Calu3 (cell line): ENCODE measurements at places on chromosomes 13 and 19. TPM values are rescaled to one million over a fixed set of nuclear protein-coding genes. Genes with fewer than 3 reads are reported as not detected.
A peak's percentile ranks its signal among the peaks of the same experiment; 100 is the strongest.

Gene EID2
- total RNA-seq: 14.6 and 17.5 TPM in 2 replicates

Gene CEACAM8
- total RNA-seq: not detected in 2 replicates

Gene LILRB4
- total RNA-seq: not detected in 2 replicates

Gene NRTN
- total RNA-seq: 3.9 and 5.4 TPM in 2 replicates

Gene C19orf44
- 4.5 and 4.8 TPM in 2 replicates for total RNA-seq

Gene ADGRE2
- total RNA-seq: 0.54 TPM in 1 of 2 replicates, not detected in the other

Gene ZNF90
- total RNA-seq: 5.3 and 6.2 TPM in 2 replicates

Gene HS6ST3
- total RNA-seq: not detected in 2 replicates

Gene MCF2L
- 12.9 and 14.2 TPM in 2 replicates for total RNA-seq

Gene ZNF99
- total RNA-seq: not detected in 2 replicates

Gene KIR2DL1
- not detected in 2 replicates for total RNA-seq

GRCh38 chr19:5170329-5170745 is 170.3 kb downstream of the PTPRS start:
- peak; percentile 26 for DNase-seq

DNA sequence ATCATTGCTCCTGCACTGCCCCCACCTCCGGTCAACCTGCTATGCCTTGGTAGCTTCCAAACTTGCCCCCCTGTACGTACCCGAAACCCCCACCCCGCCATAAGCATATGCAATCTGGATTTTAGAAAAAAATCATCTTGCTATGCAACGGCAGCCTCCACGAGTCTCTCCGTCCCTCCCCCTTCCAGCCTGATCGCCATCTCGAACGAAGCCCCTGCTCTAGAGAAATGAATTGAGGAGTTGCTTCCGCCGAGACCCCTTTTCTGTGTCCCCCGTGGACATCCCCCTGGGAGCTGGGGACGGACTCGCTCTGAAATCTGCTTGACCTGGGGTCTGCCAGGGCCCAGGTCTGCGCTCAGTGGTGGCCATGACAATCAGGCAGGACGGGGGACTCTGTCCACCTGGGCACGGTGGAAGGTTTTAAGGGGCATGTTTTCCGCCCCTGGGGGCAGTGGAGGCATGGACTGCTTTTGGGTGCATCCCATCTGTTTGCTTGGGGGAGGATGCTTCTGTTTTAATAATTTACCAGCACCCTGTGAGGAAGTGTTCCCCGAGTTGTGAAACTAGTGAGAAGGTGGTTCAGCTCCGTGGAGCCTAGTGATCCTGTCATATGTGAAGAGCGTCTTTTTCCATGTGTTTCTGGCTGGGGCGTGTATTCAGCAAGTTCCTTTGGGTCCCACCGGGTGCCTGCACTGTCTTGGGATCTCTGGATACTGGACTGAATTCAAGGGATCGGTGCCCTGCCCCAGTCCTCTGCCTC is 1.0 kb downstream of the KDM4B start:
- no peak for DNase-seq

GRCh38 chr19:17604372-17605025 is 49.0 kb downstream of the COLGALT1 start:
- no peak for DNase-seq

- no peak for DNase-seq
Measured at GRCh38 chr13:25943658-25944057, 108.2 kb downstream of the SHISA2 start.

DNA sequence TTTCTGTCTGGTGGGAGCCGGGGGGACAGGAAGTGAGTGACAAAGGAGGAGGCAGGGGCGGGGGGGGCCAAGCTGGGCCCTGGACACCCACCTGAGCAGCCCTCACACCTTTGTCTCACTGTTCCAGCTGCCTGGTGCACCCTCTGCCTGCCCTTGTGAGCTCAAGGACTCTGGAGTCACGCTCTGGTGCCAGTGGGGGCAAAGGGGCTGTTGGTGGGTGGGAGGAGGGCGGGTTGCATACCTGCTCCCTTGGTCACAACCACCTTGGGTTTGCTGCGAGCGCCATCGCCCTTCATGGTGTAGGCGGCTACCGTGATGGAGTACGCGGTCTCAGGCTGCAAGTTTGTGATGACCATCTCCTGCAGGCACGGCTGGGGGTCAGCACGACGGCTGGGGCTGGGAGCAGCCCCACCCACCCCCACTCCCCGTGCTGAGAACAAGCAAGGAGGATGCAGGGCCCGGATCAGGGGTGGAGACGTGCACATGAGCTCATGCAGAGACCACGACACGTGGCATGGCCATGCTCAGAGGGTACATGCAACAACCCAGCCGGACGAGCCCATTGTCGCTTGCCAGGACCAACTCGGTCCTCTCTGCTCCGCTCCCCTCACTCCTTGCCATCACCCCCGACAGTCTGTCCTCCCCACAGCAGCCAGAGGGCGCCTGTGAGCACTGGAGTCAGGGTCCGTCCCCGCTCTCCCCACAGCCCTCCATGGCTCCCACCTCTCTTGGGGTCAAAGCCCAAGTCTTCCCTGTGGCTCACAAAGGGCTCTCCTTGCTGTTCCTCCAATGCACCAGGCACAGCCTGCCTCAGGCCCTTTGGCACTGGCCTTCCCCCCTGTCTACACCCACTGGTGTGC is 114.9 kb downstream of the PTPRS start:
- DNase-seq: peak; percentile 4

DNA sequence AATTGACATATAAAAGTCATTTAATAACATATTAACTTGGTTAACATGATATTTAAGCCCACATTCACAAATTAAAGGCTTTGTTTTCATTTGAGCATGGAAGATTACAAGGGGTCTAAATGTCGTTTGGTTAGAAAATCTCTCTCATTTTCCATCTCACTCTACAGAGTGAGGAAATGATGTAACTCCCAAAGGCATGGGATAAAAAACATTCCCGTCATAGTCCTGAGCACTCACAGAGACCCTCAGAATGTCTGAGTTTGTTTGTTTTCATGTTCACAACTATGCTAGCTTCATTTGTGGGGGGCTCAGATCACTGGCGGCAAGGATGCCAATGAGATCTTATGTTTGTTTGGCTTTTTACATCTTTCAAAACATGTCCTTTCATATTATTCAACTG is 307.5 kb downstream of the TBC1D4 start:
- no peak for DNase-seq

DNA sequence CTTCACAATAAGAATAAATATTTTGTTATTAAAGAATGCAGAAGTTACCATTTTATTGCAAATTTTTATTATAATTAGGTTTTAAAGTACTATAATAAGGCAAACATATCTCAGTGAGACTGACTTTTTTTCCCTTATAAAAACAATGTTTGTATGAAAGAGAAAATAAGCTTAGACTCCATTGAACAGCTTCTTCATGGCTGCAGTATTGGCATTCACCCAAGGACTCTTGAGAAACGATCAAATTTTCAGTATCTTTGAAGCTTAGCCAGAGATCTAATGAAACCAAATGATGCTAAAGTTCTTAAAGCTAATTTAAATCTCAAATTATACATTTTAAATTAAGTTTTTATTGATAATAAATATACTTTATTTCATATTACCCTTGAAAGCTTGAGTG is 128.3 kb downstream of the GGACT start:
- no peak for DNase-seq

DNA sequence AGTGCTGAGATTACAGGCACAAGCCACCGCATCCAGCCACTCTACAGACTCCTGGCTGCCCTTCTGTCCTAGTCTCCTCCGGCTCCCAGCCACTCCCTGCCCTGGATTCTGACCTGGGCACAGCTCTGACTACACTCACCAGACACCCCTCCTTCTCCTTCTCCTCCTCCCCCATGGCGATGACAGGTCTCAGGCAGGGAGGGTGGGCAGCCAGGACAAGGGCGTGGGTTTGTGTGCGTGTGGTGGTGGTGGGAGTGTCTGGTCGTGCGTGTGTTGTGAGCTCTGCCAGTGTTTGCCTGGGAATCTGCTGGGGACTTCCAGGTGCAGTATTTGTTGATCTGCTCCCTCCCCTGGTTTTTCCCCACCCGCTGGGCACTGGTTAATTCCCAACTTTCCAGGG is 3.0 kb upstream of the NCCRP1 start:
- DNase-seq: no peak

DNA sequence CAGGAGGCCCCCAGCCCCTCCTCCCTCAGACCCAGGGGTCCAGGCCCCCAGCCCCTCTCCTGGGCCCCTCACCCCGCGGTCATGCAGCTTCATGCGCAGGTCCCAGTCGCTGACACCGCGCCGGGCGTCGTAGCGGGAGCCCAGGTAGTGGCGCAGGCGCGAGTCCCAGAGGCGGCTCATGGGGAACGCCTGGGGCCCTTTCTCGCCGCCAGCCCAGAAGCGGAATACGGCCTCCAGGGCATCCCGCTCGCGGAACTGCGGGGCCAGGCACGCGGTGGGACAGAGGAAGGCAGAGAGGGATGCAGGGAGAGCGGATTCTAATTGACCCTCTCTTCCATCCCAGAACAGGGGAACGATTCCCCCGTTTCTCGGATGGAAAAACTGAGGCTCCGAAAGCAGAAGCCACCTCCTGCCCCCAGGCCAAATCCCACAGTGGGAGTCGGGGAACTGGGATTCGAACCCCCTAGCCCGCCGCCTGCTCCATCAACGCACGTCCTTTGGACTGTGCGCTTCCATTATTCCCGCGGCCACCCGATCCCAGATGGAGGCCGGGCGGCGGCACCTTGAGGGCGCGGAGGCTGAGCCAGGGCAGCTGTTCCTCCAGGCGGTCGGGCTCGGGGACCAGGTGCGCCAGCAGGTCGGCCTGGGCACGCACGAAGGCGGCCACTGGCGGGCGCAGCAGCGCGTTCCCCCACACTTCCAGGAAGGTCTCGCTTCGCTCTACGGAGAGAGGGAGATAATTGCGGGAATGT is 4.2 kb upstream of the TNNI3 start:
- DNase-seq: no peak

DNA sequence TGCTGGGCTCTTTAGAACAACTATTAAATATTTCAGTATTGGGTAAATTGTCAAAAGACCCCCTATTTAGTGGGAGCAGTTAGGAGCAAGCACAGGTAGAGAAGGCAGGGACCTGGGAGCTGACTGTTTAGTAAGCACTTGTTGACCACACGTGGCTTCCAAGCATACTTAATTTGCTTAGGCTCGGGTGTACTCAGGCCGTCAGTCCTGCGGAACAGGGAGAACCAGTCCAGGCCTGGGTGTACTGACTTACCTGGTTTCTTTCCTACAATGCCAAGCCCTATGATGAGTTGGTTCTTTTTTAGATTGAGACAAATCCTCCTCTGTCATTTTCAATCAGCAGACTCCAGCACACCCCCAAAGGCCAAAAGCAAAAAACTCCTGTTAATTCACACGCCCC is 90.0 kb downstream of the WDFY2 start:
- peak; percentile 81 for DNase-seq

DNA sequence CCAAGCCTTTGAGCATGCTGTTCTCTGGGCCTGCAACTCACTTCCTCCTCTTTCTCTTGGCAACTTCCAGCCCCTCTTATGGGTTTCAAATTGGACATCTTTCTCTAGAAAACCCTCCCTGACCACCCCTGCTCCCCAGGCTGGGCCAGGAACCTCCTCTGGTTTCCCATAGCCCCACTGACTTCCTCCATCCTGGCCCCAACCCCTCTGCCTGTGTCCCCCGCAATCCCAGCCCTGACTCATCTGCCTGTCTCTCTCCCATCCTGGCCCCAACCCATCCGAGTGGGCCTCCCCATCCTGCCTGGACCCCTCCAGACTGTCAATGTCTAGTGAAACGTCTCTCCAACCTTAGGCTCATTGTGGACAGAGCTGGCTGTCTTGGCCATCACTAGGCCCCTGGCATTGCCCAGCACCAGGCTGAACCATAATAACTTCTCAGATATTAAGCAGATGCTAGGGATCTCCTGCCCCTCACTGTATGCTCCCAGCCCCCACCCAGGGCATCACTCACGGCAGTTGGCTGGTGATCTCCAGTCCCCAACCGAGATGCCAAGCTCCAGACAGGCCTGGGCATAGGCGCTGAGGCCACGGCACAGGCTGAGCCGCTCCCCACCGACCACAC is 16.8 kb downstream of the FCGBP start:
- no peak for DNase-seq

GRCh38 chr13:100630555-100630954 is 42.0 kb upstream of the GGACT start:
- DNase-seq: no peak

DNA sequence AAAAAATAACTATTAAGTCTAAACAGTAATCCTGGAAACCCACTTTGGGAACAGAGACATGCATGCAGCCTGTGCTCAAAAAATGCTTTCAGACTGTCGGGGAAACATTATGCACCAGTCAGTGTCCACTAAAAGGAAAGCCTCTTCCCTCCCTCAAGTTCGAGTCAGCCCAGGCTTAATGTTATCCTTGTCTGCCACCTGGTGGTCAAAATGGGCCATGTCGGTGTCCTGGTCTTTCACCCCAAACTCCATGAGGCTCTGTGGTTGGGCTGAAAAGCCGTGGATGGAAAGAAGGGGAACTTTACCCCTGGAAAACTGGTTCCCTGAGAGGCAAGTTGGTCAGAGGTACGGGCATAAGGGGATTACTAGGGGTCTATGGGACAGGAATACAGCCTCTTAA is 88.4 kb upstream of the ZNF492 start:
- DNase-seq: no peak

DNA sequence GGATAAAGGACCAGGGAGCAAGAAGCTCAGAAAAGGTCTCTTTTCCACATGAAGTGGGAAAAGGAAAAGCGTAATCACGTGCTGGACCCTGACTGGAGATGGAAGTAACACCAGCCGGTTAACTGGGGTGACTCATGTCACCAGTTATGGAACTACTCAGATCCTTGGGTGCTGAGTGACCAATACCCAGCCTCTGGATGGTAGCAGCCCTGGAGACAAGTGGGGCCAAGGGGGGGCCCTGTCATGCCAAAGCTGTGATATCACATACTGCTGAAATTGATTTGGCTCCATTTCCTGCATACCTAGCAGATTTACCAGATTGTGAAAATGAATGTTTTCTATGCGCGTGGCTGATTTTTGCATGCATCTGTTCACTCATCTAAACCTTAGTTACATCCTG is 158.9 kb downstream of the ZIC5 start:
- DNase-seq: peak; percentile 16

GRCh38 chr19:3062165-3063105 is at the start of gene TLE5:
TSS of gene TLE5 (minus strand) at chr19:3062495. CDS start at chr19:3062200, 295 bp downstream.
- peak; percentile 51 for DNase-seq

GRCh38 chr13:99955107-99955746 is 16.3 kb downstream of the ZIC5 start:
- no peak for DNase-seq

GRCh38 chr19:33434886-33435705 is 61.6 kb downstream of the CEBPG start:
- DNase-seq: peak; percentile 41

- no peak for DNase-seq
Measured at GRCh38 chr19:58052256-58052655, 6.8 kb upstream of the ZNF135 start.

GRCh38 chr13:46041419-46041839 is 11.1 kb downstream of the ZC3H13 start:
- no peak for DNase-seq

GRCh38 chr19:48351341-48351752 is 12.4 kb downstream of the TMEM143 start:
- DNase-seq: peak; percentile 80

DNA sequence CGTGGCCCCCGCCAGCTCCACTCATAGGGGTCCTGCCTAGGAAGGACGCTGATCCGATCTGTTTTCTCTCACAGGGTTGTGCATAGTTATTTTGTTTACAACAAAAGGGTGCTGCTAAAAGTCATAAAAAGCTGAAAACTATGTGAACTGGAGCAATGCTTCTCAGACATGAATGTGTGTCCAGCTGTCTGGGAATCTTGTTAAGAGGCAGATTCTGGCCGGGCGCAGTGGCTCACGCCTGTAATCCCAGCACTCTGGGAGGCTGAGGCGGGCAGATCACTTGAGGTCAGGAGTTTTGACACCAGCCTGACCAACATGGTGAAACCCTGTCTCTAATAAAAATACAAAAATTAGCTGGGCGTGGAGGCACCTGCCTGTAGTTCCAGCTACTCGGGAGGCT is 8.6 kb downstream of the LRRC4B start:
- no peak for DNase-seq
